ENCODE measurements at places on chromosomes 2 and 18.

- no peak for DNase-seq
Observed at GRCh38 chr2:99939135-99939534, 203.3 kb downstream of the AFF3 start.

DNA sequence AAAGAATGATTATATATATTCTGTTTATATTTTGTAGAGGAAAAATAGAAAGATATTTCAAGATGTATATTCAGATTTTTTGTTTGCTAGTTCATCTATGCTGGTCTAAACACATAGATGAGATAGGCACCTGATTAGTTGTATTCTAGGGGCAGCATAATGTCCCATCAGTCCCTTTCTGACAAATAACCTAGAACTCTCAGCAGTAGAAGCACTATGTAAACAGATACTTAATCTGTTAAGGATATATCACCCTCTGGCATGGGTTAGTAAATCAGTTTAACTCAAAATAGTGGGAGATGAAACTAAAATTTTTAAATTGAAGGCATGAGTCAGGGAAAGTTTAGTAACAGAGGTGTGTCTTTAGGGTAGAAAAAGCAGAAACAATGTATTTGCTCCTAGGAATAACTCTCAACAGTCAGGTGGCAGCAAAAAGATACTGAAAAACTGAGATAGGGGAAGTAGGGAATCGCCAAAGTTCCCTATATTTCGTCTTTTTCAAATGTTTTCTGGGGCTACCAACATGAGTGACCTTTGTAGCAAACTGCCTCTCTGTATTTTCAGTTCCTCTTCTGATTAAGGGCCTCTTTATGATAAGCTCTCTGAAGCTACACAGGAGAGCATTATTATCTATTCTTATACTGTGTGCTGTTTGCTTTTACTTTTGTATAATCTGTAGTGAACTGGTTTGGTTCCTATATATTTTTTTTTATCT, 5.7 kb downstream of the PPP1R1C start:
- peak; percentile 96 for DNase-seq

DNA sequence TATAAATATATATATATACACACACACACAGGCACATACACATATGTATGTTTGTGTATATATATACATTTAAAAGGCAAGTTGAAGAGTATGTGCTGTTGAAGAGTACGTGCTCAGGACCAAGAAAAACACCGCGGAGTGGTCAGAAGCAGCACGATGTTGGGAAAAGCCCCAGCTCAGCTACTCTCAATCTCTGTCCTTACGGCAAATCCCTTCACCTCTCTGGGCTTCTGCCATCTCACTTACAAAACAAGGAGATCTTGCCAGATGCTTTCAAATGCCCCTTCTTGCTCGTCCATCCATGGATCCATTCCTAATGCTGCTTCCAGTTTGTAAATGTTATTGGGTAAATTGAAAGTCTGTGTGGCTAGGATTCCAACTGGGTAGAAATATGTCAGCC, 333.9 kb downstream of the BCL11A start:
- DNase-seq: no peak

DNA sequence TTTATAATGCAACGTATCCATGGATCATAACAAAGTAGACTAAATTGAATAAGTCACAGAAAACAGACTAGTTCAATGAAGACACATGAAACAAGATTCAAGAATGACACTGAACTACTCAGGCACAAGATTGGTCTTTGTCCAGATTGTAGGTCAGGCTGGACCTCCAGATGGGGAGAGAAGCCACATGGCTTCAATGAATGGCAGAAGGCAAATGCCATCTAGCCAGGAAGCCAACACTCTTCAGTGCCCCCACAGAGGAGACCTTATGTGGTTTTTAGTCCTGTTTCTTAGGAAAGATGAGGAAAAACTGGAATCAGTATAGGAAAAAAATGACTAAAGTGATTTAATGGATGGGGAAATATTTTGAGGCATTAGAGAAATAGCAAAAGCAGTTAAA, 43.1 kb downstream of the BOD1L2 start:
- DNase-seq: no peak

DNA sequence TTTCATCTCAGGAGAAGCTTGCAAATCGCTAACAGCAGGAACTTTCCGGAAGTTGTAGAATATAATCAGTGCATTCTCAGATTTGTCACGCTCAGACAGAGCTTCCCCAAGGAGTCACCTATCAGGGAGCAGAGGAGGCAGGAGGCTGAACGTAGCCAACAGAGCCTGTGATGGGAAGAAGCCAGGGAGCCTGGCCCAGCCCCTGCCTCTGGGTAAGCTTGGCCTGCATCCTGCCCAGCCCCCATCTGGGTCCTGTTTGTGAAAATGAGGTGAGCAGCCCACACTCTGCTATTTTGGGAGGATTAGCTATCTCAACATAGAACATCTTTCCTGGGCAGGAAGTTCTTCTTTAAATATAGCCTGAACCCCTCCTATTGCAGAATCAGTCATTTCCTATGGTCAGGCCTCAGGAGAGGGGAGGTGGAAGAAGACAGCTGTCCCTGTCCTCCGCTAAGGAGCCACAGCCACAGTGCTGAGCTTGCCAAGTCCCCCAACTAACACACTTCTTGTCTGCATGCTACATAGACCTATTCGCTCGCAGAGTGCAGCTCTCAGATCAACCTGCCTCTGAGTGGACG, 19.2 kb upstream of the PKDCC start:
- DNase-seq: peak; percentile 74

GRCh38 chr18:61093965-61094364, 239.3 kb upstream of the CDH20 start:
- DNase-seq: no peak

DNA sequence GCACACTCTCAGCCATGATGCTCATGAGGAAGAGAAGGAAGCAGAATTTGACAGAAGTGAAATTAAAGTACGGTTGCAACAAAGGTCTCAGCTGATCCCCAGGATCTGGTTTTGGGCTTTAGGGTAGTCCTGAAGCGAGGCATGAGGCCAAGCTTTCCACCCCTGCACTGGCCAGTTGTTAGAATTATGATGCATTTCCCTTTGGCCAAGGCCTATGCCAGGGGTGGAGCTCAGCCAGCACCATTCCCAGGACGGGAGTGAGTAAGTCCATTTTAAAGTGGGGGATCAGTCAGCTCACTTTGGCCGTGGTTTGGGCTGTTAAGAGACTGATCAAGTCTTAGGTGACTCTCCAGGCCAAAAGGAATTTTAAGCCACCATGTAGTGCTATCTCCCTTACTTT, 314.5 kb upstream of the MMADHC start:
- DNase-seq: peak; percentile 6

DNA sequence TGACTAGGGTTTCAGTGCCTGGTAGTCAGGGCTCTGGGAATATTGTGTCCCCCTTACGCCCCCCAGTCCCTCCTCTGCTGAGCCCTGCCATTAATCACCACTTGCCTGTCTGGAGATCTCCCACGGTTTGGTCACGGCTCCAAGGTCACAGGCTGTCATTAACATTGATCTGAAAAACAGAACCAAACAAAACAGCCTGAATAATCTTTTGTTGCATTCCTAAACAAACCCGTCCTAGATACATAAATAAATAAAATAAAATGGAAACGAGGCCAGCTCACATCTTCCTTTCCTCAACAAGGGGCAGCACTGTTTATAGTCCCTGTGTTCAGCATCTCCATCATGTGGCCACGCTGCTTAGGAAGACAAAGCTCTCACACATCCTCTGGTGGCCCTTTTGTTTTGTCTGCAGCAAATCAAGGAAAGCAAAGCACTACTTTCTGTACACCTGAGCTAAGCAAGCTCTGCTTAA, 282.8 kb downstream of the AGPS start:
- DNase-seq: no peak

DNA sequence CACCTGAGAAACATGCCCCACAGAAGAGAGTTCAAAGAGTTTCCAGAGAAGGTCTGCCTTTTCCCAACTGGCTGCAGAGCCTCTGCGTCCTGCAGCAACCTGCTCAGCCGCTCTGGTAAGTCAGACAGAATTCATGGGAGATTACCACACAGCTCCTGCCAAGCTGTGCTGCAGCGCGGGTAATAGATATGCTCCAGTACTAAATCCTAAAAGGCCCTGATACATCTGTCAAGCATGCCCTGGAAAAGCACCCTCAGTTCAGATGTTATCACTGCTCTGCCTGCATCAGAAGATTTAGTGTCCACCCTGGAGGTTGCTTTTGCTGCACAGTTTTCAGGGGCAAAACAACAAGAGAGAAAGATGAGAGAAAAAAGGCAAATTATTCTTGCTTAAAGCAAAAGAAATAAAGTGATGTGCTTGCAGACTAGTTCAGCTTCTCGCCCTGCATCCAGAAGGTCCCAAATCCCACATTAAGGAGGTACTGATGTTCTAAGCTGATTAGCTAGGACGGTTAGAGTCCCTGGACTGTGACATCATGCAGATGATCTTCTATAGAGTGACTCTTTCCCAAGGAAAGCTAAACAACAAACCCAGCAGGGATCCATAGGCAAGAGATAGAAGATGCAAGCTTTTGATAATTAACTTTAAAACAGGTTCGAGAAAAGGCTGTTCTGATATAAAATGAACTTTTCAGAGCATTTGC, 488.6 kb downstream of the BCL11A start:
- DNase-seq: no peak

DNA sequence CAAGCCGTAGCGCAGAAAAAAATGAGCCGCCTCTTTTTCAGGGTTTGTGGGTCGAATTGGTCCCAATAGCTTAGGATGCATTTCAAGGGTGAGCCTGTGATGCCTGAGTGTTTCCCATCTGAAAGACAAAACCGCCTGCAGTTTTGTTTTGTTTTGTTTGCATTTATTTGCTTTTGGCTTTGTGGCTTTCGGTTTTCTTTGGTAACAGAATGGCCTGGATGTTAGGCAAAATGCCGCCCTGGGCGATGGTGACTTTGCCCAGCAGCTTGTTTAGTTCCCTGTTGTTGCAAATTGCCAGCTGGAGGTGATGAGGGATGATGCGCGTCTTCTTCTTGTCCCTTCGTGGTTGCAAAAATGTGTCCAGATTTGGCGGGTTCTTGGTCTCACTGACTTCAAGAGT, 109.4 kb downstream of the LTBP1 start:
- no peak for DNase-seq

GRCh38 chr2:54492335-54492734, 36.2 kb downstream of the SPTBN1 start:
- DNase-seq: no peak

GRCh38 chr2:75021672-75022071, 63.2 kb downstream of the POLE4 start:
- DNase-seq: no peak

DNA sequence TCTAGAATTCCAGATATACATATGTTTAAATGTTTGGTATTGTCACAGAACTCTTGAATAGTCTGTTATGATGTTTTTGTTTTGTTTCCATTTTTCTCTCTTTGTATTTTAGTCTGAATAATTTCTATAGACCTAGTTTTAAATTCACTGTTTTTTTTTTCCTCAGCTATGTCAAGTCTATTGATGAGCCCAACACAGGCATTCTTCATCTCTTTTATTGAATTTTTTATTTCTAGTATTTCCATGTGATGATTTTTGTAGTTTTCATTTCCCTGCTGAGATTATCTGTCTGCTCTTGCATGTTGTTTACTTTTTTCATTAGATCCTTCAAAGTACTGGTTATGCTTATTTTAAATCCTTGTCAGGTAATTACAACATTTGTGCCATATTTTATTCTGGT, 254.7 kb downstream of the C1D start:
- DNase-seq: no peak

DNA sequence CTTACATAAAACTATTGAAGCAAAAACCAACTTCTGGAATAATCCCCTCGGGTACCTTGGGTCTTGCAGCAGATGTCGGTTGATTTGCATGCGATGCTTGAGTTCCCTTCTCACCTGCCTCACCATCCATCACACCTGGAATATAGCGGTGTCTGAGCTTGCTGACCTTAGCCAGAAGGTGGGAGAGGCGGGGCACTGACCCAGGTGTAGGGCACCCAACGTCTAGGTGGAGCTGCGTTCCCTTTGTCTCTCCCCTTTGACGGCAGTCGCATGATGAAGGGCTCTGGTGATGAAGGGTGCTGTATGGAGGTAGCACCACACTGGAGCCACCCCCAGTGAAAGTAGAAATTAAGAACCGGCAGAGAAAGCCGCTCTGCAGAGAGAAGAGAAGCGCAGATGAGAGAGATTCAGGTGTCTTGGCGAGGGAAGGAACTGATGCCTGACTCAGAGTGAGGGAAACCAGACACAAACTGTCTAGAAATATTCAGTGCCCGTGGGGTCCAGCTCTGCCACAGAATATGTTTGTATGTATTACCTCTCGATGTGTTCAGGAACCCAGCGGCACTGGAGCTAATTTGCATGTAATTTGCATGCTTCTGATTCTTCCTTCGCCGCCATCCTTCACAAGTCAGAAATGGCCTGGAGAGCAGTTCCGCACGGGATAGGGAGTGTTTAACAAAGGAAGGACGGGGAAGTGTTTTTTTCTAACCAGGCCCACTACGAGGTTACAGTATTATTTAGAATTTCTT, 19.4 kb upstream of the MBP start:
- DNase-seq: no peak

DNA sequence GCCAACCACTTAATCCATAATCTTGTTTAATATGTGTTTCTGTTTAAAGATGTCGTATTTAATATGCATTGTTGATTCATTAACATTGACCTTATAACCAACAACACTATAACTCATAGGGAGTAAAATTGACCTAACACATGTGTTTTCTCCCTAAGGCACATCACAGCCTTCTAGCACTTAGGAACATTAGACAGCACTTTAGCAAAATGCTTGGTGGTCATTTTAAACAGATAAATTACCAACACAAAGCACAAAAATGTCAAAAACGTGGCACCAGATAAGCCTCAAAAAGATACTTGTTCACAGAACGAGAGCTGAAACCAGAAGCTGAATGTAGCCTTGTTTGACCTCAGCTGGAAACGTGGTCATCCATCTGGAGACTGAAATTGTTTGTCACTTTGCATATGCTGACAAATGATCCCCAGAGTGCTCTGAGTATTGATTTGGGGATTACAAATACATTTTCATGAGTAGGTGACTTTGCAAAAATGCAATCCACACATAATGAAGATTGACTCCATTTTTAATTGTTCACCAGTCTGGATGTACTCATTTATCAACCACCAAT, 139.2 kb downstream of the CCDC102B start:
- no peak for DNase-seq

DNA sequence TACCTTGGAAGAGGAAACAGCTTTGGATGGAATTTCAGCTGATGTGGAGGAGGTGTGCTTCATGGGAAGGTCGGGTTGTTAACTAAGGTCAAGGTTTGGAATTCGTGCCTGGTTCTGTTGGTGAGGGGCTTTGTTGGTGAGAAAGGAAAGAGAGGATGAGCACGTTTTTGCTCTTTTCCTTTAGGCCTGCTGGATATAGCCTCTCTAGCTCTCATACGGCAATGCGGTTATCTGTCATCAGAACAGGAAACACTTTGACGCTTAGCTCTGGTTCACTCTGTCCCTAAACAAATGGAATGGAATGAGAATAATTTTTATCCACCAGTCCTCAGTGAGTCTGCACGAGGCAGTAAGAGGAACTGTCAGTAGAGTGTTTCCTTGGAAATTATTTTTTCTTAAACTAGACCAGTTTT, 169.7 kb upstream of the NOSTRIN start:
- peak; percentile 62 for DNase-seq

- DNase-seq: peak; percentile 31
Observed at GRCh38 chr2:73983322-73984202, 1.1 kb upstream of the TET3 start.

All from MV-4-11 (cell line).